Tibial nerve (tissue), 4 donors: ENCODE measurements at places on chromosomes 7 and 10. TPM values are rescaled to one million over a fixed set of nuclear protein-coding genes. Genes with fewer than 3 reads are reported as not detected.

CFTR gene
- not detected for total RNA-seq

EBF3 gene
- total RNA-seq, result 41.0 TPM

LRRN3 gene
- total RNA-seq, result 6.5 TPM

ELN gene
- 146 TPM for total RNA-seq

GRCh38 chr10:15478950-15479349 lies 107.9 kb upstream of the FAM171A1 start:
- no peak overlapping the region for H3K27ac ChIP-seq
- no peak overlapping the region for H3K4me3 ChIP-seq
- no peak for DNase-seq
- H3K36me3 ChIP-seq, result no peaks in the 10 kb centered on the region
- no peaks in the 10 kb centered on the region for H3K27me3 ChIP-seq

DNA sequence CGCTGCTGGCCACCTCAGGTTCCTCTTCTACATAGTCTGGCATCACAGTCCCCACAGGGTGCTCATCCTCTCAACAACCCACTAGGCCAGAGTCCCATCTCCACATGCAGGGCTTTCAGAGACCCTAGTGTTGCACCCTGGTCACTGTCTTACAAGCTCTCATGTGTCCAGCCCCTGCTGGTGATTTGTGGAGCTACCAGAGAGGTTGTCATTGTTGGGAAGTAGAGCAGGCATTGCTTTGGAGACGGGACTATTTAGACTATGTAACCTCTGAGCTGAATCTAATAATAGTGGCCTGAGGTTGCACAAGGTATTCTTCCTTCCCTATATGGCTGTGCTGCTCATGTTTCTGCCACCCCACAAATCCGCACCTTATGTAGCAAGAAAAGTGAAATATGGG lies 135.3 kb upstream of the VWC2 start:
- H3K36me3 ChIP-seq, result no peaks in the 10 kb centered on the region
- H3K27ac ChIP-seq, result no peak overlapping the region
- no peaks in the 10 kb centered on the region for H3K4me1 ChIP-seq
- H3K4me3 ChIP-seq, result no peak overlapping the region

DNA sequence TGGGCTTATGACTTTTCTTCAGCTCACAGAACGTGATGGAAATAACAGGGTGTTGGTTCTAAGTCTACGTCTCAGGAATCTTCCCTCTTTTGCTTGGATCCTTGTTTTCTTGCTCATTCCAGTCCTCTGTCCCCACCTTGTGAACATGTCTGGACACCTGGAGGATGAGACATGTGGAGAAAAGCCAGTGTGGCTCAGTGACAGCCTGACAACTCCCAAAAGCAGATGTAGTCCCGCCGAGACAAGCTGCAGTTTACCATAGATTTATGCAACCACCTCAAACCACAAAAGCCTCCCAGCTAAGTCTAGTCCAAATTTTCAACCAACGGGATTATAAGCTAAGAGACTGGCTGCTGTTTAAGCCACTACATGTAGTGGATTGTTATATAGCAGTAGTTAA lies 476.1 kb downstream of the SH2D4B start:
- no peak for DNase-seq
- no peak overlapping the region for H3K4me3 ChIP-seq
- H3K27ac ChIP-seq, result no peak overlapping the region
- H3K4me1 ChIP-seq, result no peaks in the 10 kb centered on the region
- no peaks in the 10 kb centered on the region for H3K27me3 ChIP-seq

DNA sequence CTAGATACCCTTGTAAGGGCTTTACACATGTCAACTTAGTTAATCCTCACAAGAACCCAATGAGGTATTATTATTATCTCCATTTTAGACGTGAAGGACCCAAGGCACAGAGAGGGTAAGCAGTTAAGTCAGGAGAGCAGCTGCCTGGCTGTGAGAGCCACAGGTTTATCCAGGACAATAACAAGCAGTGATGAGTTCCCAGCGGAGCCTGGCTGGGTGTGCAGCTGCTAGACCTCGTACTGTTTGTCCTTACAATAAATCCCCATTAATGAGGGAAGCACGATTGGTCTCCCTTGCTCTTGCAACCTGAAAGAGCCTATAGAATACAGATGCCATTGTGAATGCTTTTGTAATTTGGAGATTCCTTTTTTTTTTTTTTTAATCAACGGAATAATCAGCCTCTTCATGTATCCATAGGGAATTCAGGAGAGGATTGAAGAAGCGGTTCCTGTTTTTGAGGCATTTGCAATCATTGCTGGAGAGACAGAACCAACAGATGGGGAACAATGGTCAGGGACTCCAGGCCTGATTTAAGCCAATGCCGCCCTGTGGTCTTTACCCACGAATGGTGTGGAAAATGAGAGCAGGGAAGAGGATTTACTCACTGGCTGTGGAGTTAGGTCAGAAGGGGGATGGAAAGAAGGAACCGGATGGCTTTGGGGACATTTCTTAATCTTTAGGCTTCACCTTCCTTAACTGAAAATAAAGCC lies 12.3 kb upstream of the ASB4 start:
- H3K27me3 ChIP-seq, result no peaks in the 10 kb centered on the region
- H3K27ac ChIP-seq, result no peak overlapping the region
- no peak for DNase-seq
- H3K36me3 ChIP-seq, result no peaks in the 10 kb centered on the region
- peaks cover 12% of the 10 kb centered on the region for H3K4me1 ChIP-seq

- no peaks in the 10 kb centered on the region for H3K27me3 ChIP-seq
- no peaks in the 10 kb centered on the region for H3K4me1 ChIP-seq
- no peak for DNase-seq
- no peaks in the 10 kb centered on the region for H3K36me3 ChIP-seq
- no peak overlapping the region for H3K27ac ChIP-seq
These were observed 280.4 kb downstream of the GLRX3 start for GRCh38 chr10:130416334-130417150.

- H3K4me1 ChIP-seq, result no peaks in the 10 kb centered on the region
- no peaks in the 10 kb centered on the region for H3K27me3 ChIP-seq
- H3K36me3 ChIP-seq, result no peaks in the 10 kb centered on the region
- H3K4me3 ChIP-seq, result no peak overlapping the region
- peak; percentile 51 for DNase-seq
- peak overlapping the region; percentile 41 for H3K27ac ChIP-seq
These were observed 375.2 kb downstream of the RPS24 start for GRCh38 chr10:78408671-78409472.

DNA sequence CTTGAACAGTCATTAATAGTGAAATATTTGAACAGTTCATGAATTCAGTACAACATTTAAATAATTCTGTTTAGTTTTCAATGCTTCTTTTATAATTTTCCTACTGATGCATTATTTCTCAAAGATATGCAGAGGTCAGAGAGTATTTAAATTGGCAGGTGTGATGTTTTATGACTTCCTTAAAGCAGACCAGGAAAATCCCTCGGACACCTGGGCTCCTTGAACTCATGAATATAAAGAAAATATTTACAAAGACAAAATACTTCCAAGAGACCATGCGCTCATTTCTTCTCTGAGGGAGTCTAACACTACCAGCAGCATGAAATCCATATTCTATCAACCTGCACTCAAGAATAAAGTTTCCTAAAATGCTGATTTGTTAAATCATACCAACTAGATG lies 127.6 kb downstream of the IPMK start:
- no peaks in the 10 kb centered on the region for H3K36me3 ChIP-seq
- H3K4me3 ChIP-seq, result no peak overlapping the region
- DNase-seq, result no peak
- H3K4me1 ChIP-seq, result peaks cover 3% of the 10 kb centered on the region
- H3K27ac ChIP-seq, result no peak overlapping the region

DNA sequence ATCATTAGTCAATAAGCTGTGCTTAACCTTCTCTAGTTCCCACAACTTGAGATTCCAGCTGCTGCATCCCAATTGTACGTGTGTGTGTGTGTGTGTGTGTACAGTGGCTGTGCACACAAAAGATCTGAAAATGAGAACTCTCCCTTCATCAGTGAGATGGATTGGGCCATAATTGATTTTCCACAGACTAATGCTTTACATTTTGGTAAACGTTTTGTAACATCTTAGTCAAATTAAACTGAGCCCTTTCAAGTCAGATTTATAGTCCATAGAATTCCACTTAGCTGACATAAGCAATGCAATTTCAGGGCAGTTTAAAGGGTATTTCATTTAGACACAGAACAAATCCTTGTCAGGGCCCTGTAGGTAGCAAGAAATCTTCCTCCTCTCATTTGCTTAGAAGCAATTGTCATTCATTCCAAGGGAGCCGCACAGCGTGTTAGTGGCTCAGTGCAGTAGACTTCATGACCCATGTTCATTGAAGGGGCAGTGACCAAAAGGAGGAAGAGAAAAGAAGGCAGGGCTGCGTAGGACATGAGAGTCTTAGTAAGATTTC lies 1123.5 kb upstream of the AUTS2 start:
- no peaks in the 10 kb centered on the region for H3K4me1 ChIP-seq
- H3K27me3 ChIP-seq, result no peaks in the 10 kb centered on the region
- H3K36me3 ChIP-seq, result no peaks in the 10 kb centered on the region
- H3K4me3 ChIP-seq, result no peak overlapping the region
- no peak for DNase-seq

DNA sequence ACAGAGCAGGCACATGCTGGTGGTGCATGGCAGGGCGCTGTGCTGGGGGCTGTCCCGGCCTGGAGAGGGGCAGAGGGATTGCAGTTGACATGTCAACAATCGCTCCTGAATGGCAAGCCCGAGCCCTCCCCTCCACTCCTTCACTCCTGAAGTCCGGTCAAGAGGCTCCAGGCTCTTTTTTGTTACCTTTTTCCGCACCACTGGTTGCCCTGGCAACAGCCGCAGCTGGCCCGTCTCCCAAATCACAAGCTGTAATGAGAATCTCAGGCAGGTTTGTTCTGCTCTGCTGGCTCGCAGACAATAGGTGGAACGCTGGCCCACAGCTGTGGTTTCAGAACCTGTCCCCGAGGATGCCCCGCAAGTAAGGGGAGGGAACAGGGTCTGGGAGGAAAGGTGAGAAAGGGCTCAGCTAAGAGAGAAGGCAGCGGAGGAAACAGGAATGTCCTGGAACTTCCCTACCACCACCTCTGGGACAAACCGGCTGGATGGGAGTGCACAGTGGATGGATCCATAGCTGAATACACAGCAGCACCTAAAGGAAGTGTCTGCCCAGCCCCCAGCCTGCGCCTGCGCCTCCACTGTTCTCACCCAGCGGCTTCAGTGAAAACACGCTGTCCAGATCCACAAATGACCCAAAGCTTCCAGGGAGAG lies 58.9 kb downstream of the CALML3 start:
- no peaks in the 10 kb centered on the region for H3K36me3 ChIP-seq
- H3K4me1 ChIP-seq, result no peaks in the 10 kb centered on the region
- no peak overlapping the region for H3K27ac ChIP-seq
- H3K4me3 ChIP-seq, result no peak overlapping the region

DNA sequence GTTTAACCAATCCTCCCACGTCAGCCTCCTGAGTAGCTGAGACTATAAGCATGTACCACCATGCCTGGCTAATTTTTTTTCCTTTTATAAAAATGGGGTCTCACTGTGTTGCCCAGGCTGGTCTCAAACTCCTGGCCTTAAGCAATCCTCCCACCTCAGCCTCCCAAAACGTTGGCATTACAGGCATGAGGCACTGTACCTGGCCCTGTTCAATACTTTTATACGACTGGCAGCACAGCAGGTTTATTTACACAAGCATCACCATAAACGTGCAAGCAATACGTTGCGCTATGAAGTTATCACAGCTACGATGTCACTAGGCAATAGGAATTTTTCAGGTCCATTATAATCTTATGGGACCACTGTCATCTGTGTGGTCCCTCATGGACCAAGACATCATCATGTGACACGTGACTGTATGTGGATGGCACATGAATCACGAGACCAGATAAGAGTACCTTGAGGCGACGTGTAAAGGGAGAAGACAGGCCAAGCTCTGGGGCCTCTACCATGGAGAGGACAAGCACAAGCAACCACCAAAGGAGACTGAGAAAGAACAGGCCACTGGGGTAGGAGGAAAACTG lies 34.5 kb upstream of the SLC18A3 start:
- no peak overlapping the region for H3K4me3 ChIP-seq
- no peaks in the 10 kb centered on the region for H3K4me1 ChIP-seq
- no peaks in the 10 kb centered on the region for H3K27me3 ChIP-seq
- DNase-seq, result no peak

DNA sequence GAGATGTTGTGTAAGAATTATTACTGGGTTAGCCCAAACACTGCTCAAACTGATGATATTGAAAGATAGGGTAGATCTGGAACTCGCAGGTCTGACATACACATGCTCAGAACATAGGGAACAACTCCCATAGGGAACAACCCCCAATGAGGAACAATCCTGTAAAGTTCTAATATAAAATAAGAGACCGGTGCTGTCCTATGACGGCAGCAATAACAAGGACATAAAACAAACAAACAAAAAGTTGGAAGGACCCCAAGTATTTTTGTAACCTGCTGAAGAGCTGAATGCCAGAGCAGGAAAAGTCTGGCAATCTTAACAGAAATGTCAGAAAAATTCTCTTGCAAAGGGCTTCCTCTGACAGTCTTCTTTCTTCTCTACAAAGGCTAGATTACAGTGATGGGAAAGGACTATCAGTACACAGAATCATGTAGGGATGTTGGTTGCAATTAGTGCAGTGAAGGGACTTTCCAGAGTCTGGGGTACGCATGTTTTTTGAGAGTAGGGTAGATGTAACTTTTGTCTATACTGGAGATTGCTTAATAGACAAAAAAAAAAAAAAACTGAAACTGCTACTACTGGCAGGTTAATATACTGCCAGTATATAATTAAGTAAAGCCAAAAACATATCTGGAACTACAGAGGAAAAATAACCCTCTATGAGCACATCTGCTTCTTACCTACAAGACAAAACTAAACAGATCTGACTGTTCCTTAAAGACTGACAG lies 35.5 kb downstream of the IDE start:
- H3K27me3 ChIP-seq, result no peaks in the 10 kb centered on the region
- H3K36me3 ChIP-seq, result peaks cover 13% of the 10 kb centered on the region
- no peak overlapping the region for H3K27ac ChIP-seq
- H3K4me1 ChIP-seq, result peaks cover 11% of the 10 kb centered on the region

GRCh38 chr7:67438913-67439505 lies 442.4 kb downstream of the TYW1 start:
- H3K27ac ChIP-seq, result no peak overlapping the region
- H3K36me3 ChIP-seq, result no peaks in the 10 kb centered on the region
- H3K4me3 ChIP-seq, result no peak overlapping the region
- H3K4me1 ChIP-seq, result no peaks in the 10 kb centered on the region
- H3K27me3 ChIP-seq, result no peaks in the 10 kb centered on the region

DNA sequence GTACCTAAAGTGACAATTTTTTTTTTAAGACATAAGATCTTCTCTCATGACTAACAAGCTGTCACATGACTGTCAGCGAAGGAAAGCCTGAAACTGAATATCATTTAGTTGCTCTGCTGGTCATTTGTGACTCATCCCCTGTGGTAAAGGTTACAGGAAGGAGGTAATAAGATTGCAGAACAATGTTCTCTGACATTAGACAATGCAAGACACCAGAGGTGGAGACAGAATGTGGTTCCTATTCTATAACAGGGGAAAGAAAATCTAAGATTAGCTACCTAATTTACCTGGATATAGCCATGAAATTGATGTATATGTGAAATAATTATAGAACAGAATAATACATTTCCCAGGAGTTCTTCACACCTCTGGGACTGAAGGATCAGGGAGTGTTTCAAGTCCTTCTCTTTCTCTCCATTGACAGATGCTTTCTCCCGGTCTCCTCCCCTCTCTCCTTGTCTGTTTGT lies 47.7 kb downstream of the LRGUK start:
- H3K27ac ChIP-seq, result no peak overlapping the region
- no peaks in the 10 kb centered on the region for H3K36me3 ChIP-seq
- peak; percentile 9 for DNase-seq
- no peak overlapping the region for H3K4me3 ChIP-seq
